Left ventricle myocardium superior (tissue), 1 donor: ENCODE measurements at places on chromosomes 5 and 9. TPM values are rescaled to one million over a fixed set of nuclear protein-coding genes. Genes with fewer than 3 reads are reported as not detected.

DNA sequence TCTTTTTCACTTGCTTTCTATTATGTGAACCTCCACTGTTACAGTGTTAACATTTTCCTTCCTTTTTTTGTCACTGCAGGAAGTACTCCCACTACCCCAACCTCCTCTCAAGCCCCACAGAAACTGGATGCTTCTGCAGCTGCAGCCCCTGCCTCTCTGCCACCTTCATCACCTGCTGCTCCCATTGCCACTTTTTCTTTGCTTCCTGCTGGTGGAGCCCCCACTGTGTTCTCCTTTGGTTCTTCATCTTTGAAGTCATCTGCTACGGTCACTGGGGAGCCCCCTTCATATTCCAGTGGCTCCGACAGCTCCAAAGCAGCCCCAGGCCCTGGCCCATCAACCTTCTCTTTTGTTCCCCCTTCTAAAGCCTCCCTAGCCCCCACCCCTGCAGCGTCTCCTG is 18.8 kb downstream of the NUP214 start:
- DNase-seq = no peak

DNA sequence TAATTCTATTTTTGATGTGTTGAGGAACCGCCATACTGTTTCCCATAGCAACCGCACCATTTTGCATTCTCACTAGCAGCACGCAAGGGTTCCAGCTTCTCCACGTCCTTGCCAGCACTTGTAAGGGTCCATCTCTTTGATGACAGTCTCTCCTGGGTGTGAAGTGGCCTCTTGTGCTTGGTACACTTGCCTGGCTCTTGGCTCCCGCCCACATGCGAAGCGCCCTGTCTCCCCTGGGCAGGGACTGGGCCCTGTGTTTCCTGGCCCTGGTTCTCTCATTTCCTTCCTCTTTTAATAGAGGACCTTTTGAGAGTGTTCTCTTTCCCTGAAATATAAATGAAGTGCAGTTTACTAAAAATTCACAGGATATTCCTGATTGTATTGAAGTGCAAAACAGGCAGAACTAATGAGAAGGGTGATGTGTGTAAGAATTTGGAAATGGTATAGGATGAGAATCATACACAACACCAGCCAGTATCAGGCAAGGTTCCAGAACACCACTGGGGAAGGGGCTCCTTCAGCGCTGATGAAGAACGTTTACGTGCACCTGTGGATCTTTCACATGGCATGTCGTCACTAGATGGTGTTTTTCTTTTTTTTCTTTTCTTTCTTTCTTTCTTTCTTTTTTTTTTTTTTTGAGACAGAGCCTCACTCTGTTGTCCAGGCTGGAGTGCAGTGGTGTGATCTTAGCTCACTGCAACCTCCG is 73.0 kb downstream of the EHMT1 start:
- DNase-seq = peak; percentile 63

DNA sequence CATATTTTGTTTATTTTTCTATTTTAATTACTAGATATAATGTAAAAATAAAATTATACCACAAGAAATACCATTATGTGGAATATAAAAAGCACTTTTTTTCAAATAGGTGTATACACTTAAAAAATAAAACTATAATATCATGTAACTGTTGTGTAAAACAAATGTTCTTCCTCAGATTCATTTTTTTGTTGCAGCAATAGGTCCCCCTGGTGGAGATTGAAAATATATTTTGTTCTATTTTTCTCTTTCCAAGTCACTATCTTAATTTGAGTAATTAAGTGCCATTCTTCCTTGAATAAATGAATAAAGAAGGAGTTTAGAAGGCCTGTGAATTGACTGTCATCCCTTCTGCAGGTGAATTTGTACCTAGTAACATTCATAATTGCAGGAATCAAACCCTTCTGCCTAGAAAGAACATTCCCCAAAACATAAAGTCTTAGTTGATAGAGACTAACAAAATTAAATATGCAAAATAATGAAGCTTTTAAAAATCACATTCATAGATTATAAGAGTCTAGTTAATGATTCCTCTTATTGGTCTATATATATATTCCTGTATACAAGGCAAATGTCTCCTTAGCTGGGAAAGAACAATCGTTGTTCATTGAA is 23.4 kb downstream of the CETN3 start:
- no peak for DNase-seq

- no peak for DNase-seq
Measured at GRCh38 chr9:104506565-104506964, 2.5 kb downstream of the OR13F1 start.

- DNase-seq = peak; percentile 76
Measured at GRCh38 chr5:174793684-174794328, 69.4 kb downstream of the MSX2 start.

DNA sequence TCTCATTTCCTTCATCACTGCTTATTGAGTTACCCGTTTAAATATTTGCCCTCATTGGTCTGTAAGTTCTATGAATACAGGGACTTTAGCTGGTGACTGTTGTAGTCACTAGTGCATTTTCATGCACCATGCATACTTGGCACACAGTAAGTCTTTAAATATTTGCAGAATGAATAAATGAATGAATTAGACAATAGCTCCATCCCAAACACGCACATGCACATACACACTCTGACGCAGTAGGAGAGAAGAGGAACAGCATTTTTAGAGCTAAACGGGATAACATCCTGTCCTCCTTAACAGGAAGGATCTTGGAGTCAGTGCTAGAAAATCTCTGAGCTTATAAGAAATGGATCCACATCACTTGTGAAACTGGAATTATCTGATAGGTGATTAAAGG is 447.7 kb downstream of the KIF4B start:
- no peak for DNase-seq

DNA sequence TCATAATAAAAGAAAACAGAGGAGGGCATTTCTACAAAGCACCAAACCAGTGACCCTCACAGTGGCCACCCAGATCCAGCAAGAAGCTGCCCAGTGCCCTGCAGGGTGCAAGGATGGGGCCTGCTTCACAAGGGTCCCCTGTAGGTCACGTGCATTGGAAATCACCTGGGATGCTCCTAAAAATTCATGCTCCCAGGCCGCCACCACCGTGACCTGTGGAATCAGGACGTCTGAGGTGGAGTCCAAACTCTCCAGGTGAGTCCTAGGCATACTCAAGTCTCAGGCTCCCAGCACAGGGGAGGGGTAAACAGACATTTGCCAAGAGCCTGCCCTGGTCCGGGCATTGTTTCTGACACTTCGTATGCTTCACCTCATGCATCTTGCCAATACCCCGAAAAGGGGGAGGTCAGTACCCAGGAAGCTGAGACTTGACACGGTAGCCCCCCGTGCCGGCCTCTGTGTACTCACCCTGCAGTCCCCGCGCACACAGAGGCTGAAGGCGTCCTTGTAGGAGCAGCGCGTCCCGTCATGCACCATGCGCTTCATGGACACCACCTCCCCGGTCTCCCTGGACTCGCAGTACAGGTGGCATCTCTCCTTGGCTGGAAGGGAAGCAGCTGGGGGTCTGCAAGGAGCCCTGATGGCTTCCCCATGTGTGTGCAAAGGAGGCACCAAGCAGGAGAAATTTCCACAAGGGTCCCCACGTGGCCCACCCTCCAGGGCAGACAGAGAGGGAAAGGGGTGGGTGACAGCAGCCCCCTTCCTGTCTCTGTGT is 75.5 kb downstream of the ZNF354C start:
- no peak for DNase-seq

The SPINK7 gene
- total RNA-seq = not detected

The PCDHGB5 gene
- total RNA-seq = 6.4 TPM
